ENCODE measurements at places on chromosomes 16 and 17.

- DNase-seq, result no peak
Measured at GRCh38 chr17:38728290-38728831, 1.8 kb upstream of the CISD3 start.

GRCh38 chr17:56593646-56594319 lies at the start of gene NOG:
Gene NOG, plus strand, starts transcription at chr17:56593699. Its CDS starts 525 bp downstream, at chr17:56594224.
- DNase-seq, result peak; percentile 41

DNA sequence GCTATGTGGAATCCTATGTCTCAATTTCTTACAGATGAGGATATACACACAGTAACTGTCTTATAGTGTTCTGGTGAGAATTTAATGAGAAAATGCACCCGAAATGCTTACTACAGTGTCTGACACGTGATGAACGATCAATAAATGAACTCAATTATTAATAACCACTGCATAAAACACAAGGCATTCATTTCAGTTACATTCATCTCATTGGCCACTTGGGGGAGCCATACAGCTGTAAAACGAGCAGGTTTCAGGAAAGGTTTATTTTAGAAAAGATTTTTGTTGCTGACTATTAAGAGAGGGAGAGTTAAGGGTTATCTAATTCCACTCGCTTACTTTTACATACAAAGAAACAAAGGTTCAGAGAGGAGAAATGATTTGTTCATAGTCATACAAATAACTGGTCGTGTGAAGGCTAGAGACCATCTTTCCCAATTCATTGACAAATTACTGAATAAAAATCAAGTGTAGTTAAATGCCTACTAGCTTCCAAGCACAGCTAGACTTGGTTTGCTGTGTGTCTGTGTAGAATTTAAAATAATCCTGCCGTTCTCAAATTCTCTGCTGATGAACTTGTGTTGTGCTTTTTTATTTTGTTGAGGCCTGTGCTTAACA lies 160.1 kb downstream of the MAP2K4 start:
- DNase-seq, result no peak

DNA sequence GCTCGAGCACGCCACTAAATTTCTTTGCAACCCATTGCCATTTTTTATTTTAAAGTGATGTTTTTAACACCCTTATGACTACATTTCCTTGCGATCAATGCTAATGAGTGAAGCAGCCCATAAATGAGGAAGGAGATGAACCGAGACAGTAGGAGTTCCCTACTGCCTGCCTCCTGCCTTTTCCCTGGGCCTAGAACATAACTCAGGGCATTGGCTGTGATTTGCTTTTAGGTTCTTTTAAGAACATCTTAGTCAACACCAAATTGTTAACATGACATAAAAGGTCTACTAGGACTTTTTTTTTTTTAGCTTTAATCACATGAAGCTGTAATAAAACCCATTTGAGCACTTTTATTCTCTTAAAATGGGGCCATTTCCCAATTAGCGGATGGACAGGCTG lies 81.3 kb downstream of the MAP2K6 start:
- no peak for DNase-seq

DNA sequence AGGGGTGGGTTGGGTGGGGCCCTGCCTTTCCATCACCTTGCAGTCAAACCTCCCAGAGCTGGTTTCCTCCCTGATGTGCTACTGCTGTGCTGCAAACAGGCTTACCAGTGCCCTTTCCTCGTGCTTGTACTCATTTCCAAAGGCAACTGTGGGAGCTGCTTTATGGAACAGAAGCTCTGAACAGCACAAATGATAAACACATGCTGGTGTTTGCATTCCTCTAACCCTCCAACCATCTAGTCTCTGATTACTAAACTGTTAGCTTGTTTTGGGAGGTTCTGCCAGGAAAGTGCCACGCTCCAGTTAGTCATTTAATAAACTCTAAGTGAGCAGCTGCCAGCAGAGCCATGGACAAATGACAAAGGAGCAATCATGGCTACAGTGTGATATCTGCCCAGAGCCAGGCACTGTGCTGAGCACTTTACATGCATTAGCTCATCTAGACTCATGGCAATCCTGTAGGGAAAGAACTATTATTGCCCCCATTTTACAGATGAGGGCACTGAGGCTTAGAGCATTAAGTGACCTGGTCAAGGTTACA lies 110.4 kb downstream of the VAT1L start:
- no peak for DNase-seq

DNA sequence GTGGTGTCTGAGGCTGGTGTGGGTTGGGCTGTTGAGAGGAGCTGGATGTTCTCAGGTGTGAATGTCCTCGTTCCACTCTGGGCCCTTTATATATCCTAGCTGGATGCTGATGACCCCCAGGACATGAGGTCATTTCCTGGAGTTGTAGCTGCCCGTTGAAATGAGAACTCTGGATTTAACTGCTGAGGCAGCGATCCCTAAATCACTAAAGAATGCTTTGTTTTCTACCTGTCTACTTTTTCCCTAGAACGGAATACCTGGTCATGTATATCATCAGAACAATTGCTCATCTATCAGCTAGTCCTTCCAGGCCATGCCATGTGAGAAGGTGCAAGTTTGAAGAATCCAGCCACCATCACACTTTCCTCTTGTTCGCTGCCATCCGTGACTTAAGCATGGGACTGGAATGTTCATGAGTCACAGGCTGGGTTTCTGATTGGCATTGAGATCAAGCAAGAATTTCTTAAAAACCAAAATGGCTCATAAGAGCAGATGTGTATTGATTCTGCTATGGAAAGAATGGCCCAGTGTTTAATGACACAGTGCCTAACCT lies at the start of gene KRTAP2-3:
Gene KRTAP2-3, minus strand, starts transcription at position 63 of the 553 bp plus-strand sequence. CDS start 64 bp downstream, outside the sequence.
- DNase-seq, result no peak

GRCh38 chr16:5070431-5071186 lies 1.0 kb upstream of the ALG1 start:
- DNase-seq, result no peak

- no peak for DNase-seq
Measured at GRCh38 chr17:43609613-43610385, 51.9 kb downstream of the MEOX1 start.

GRCh38 chr17:28967221-28968135 lies 16.2 kb upstream of the PHF12 start:
- no peak for DNase-seq

GRCh38 chr16:27691721-27692120 lies 141.8 kb downstream of the KATNIP start:
- no peak for DNase-seq

GRCh38 chr17:61029181-61029580 lies 351.5 kb downstream of the BCAS3 start:
- DNase-seq, result no peak

DNA sequence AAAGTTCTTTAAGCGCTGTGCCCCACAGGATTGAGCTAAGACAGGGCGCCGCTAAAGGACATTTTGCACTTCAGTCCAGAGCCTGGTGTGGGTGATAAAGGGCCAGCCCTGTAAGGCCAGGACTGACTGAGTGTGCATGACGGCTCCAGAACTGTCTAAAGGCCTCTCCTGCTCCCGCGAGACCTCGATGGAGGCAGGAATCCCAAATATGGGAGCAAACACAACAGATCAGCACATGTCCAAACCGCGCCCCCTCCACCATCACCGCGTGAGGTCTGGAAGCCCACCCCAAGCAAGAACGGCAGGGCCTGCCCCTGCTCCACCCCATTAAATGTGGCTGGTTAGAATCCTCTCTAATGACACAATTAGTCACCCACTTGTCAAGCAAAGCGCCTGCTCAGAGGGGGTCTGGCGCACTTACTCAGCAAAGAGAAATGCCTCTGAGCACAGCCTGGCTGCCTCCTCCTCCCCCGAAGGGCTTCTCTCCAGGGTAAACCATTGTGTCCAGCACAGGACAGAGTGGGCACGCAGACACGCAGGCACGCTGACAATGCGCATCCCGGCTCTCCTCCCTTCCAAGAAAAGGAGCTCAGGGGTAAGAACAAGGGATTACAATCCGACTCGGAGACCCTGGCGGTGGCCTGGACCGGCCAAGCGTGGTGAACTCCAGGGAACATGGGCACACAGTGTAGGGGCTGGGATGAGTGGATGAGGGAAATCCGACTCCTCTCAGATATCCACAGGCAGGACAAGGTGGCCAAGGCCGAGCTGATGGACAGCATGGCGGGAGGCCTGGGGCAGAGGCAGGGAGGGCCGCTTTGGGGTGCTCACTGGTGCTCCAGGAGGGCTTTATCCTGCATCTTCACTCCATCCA lies 1.5 kb downstream of the MXRA7 start:
- DNase-seq, result no peak

- no peak for DNase-seq
Measured at GRCh38 chr17:47967607-47968252, 3.2 kb upstream of the CDK5RAP3 start.

- DNase-seq, result no peak
Measured at GRCh38 chr16:30530163-30531037, 4.0 kb upstream of the ZNF768 start.

- DNase-seq, result no peak
Measured at GRCh38 chr17:32593003-32593402, 106.2 kb downstream of the CDK5R1 start.

GRCh38 chr16:4938683-4939030 lies 1.7 kb upstream of the PPL start:
- no peak for DNase-seq

DNA sequence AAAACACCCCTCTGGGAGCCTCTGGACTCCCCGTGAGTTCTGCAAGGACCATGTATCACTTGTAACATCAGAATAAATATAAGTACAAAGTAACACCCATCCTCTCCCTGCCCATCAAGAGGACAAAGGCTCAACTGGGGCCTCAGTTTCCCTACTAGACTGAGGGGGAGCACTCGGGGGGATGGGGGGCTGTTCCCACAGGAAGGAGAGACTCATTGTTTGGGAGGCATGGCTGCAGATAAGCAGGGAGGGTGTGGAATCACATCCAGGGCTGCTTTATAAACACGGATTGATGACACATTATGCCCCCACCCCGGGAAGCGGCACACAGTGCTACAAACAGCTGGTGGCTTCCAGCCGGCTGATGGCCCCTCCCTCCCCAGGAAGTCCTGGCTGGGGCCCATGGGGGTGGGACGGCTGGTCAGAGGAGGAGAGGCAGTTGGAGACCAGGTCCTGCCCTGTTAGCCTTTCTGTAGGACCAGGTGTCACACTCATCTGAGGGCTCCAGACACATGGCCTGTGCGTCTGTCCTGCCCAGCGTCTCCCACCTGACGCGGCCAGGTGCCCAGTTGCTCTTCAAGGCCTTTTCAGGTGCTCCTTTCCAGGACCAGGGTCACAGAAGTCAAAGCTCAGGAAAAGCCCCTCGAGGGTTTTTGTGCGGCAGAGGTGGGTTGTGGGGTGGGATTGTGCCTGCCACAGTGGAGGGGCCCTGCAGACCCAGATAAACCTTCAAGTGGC lies 1.3 kb upstream of the MPG start:
- DNase-seq, result no peak
